Ovary (tissue), 10 donors: ENCODE measurements at places on chromosomes 6 and 20. TPM values are rescaled to one million over a fixed set of nuclear protein-coding genes. Genes with fewer than 3 reads are reported as not detected.
A peak's percentile ranks its signal among the peaks of the same experiment; 100 is the strongest.

GRCh38 chr6:128889870-128890269 is 6.9 kb downstream of the LAMA2 start:
- DNase-seq, result no peak

DNA sequence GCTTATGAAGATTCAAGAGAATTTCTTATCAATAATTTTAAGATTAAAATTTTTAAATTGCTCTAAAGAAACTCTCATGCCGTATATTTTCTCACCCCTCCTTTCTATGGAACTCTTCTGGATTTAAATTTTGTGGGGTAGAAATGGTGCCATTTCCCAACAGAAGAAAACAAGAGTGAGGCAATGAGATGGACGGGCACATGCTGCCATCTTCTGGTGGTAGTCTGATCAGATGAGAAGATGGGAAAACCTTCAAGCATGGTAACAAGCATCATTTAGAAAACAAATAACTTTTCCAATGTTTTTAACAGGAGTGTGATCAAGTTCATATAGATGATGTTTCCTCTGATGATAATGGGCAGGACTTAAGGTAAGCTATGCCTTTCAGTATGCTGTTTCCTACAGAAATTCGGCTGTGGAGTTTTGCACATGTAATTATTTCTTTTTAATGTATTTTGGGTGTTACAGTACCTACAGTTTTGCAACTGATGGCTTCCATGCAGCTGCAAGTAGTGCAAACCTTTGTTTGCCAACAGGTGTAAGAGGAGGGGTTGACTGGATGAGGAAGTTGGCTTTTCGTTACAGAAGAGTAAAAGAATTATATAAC is 271.4 kb downstream of the EYA4 start:
- peak; percentile 61 for DNase-seq

DNA sequence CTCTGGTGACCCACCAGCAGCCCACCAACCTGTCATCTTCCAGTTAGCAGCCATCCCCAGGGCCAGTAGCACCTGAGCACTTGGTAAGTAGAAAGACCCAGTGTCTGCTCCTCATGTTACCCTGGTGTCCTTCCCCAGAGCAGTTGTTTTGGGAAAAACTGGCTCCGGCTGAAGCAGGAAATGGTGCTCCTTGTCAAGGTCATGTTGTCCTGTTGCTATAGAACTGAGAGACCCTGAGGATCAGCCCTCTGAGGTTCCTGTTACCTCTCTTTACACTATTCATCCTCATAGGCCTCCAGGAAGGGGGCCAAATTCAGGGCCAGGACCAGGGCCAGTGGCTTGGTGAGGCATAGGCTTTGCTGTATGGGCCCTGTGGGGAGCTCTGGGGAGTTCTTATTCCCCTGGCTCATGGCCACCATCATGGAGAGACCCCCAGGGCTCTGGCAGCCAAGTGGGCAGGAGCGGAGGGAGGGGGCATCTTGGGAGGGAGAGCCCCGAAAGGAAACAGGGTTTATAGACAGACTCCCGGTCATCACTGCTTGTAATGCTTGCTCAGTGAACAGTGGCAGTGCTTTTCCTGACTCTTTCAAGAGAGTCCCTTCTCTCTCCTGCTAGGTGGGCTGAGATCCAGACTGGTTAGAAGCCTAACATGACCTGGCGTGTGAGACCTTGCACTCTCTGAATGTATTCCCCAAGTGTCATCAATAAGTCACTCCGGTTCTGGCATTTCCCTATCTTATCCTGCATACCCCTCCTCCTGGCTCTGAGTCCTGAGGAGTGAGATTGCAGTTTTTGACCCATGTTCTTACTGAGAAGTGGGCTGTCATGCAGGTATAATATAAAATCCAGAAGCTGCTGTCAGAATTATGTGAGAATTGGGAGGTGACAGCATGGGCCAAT is 50.7 kb downstream of the PPARD start:
- DNase-seq, result peak; percentile 55

- no peak for DNase-seq
Measured at GRCh38 chr6:132132924-132133639, 181.9 kb upstream of the CCN2 start.

SLC17A3 gene
- total RNA-seq, result 0.30 TPM

GRCh38 chr6:81561071-81561564 is 191.4 kb downstream of the TENT5A start:
- no peak for DNase-seq

GRCh38 chr6:10908228-10908627 is 21.4 kb downstream of the SYCP2L start:
- no peak for DNase-seq

DNA sequence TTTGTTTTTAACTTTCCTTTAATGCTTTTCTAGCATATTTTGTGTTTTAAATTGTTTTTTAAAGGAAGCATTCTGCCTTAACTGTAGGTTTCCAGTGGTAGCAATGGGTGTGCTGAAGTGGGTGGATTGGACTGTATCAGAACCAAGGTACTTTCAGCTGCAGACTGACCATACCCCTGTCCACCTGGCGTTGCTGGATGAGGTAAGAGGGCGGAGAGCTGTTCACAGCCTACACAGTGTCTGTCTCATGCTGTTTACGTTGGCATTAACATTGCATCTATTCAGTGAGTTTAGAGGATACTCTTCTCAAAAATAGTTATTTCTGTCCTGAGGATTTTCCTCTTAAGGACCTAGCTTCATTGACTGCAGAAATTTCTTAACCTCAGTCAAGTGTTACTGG is 11.9 kb downstream of the NELFCD start:
- no peak for DNase-seq

DNA sequence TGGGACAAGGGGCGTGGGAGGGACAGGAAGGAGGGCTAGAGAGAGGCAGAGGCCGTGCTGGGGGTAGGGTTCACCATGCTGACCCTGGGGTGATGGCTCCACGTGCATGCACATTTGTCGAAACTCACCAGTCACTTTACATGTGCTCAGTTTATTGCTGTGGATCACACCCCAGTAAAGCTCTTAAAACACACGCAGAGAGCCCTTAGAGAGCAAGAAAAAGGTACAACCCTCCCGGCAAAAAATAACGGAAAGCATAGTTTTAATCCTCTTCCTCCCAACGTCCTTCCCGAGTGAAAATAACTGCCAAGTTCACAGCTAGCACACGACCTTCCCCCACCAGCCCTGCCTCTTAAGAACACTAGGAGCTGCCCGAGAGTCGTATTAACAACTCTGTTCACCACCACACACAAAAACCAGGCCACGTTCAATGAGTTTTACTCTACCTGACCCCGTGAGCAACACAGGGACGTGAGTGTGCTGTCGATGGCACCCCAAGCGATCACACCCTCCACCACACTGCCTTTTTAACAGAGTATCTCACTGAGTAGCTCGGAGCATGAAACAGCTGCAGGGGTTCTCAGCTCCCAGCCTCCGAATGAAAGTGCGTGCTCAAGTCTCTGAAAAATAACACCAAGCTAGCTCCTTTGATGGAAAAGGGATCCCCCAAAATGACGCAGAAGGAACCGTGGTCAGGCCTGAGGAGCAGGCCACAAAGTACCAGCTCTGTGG is 39.7 kb downstream of the TAF4 start:
- no peak for DNase-seq

- DNase-seq, result no peak
Measured at GRCh38 chr6:164419099-164419498, 890.3 kb downstream of the C6orf118 start.

- DNase-seq, result no peak
Measured at GRCh38 chr20:1871807-1872458, 23.3 kb upstream of the SIRPA start.

DNA sequence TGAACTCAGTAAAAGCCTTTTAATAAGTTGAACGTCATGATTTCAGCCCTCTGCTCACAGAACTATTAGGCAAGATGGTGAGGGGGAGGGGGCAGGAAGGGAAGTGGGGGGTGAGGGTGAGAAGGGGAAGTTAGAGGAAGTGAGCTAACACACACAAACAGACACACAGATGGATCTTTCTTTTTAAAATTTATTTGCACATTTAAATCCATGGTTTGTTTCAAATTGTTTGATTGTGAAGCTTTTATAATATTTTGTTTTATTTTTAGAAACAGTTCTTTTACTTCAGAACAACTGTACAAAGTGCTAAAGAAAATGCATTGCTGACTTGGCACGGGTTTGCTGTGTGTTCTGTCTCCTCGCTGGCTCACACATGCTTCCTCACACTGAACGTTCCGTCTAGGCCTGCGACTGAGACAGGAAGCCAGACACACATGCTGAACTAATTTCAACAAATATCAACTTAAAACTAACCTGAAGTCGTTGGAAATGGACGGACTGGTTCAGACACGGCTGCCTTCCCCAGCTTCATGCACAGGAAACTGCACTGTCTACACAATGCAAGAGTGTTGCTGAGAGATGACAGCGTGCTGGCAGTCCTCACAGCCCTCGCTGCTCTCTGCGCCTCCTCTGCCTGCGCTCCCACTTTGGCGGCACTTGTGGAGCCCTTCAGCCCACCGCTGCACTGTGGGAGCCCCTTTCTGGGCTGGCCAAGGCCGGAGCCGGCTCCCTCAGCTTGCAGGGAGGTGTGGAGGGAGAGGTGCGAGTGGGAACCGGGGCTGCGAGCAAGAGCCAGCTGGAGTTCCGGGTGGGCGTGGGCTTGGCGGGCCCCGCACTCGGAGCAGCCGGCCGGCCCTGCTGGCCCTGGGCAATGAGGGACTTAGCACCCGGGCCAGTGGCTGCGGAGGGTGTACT is 8.1 kb upstream of the ZBP1 start:
- no peak for DNase-seq

DNA sequence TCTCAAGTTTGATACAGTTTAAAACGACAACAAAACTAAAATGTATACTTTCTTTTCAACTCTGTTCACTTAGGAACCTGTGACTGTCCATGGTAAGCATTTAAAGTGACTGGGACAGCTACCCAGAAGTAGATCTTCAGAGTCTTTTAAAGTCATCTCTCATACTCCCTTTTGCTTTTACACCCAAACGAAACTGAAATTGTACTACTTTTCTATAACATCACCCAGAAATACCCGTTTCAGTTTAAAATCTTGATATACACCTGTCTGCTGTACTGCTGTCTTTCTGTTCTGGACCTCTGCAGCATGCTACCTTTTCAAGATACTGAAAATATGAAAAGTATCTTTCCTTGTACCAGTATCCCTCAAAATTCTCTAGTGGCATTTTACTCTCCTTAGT is 170.4 kb upstream of the THEMIS start:
- DNase-seq, result no peak

DNA sequence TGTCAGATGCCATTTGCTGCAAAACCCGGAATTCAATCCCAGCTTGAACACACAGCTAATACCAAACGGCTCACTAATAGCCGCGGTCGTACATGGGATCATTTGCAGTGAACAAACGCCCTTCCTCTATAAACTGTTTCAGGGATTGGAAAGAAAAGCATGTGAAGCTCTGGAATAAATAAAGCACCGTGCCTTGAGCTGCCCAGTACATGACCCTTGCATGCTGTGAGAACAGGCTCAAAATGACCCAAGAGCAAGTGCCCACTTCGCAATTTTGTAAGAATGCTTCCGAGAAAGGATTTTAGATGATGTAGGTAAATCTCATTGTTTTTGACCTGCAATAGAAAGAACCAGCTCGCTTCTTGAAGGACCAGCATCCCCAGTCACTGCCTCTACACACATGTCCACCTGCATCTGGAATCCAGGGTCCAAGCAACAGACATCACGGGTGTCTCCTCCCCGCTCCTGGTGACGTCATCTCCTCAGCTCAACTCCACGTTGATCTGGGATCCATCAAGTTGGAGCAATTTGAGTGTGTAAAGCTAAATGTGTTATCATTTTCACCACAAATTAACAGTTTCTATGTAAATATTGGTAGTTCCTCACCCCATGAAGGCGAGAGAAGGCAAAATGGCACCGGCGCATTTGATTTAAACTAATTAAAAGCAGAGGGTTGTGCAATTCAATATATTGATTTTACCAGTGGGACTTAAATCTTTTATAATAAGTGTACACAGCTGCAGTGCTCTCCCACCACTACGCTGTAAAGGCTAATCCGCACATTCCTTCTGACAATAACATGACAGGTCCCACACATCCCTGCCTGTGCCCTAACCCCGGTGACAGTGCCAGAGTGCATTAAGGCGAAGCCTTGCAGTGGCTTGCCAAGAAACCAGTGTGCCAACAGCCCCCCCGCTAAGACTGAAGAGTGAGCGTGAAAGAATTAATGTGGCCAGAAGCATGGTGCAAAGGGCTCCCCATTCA is 6.2 kb downstream of the BMP7 start:
- no peak for DNase-seq

SAMD3 gene
- 2.9 TPM for total RNA-seq

VSTM2L gene
- 0.35 TPM for total RNA-seq
